SIG-M5 (cell line): ENCODE measurements at places on chromosomes 1 and 21.

- DNase-seq, result no peak
Observed at GRCh38 chr1:36092798-36093185, 4.1 kb downstream of the ADPRS start.

DNA sequence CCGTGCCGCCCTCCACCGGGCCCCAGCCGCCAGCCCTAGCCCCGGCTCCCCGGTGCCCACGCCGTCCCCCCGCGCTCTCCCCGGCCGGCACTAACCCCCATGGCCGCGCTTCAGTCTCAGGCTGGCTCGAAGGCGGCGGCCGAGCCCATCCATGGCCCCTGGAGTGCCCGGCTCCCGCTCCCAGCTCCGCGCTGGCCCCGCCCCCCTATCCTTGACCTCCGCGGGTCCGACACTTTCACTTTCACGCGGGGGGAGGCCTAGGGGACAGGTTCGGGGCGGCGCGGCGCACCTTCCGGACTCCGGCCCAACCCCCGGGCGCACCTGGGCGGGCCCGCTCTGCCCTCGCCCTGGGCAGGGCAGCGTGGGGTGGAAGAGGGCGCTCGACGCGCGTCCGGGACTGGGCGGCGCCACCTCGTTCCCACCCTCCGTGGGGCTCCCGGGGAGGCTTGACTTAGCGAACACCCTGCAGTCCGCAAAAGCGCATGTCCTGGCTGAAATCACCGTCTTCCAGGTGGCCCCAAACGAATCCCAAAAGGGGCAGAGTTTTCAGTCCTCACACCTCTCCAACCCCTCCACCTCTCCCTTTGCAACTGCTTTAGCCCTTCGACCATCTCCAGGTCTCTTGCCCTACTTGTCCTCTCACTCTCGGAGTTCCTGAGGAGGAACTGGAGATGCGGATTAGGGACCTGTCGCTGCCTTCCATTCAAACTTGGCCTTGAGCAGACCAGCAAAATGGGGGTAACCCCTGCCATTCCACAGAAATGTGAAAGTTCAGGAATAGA is 3.9 kb upstream of the DENND2D start:
- DNase-seq, result no peak

DNA sequence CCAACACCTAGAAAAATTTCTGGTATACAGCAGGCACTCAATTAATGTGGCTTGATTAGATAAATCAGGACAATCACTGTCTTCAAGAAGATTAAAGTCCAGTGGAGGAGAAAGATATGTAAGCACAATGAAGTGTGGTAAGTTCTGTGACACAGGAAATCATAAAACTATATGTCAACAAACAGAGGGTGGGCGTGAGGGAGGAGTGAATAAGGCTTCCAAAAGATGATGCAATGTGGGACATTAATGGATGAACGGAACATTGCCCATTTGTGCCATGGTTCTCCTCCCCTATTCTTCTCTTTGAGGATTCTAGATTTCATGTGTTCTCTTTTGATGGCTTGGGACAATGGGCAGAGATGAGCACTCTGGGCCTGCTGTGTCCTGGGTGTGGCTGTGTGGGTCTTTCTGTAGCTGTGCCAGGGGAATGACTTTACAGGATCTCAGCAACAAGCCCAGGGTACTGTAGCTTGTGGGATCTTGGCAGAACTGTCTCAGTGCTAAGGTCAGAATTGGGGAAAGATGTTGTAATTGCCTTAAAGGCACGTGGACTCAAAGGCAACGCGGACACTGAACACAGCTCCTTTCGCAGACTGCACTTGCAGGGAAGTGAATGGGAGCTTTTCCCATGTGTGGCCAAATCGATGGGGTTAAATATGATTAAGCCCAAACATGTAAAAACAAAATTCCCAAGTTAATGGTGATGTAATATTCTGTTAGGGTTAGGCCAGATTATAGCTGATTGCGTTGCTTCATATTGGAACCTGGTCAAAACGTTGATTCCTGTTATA is 366.9 kb downstream of the TGFB2 start:
- DNase-seq, result no peak

- no peak for DNase-seq
Observed at GRCh38 chr1:160007577-160008200, 24.1 kb downstream of the PIGM start.

GRCh38 chr21:15627011-15627410 is 102.8 kb upstream of the USP25 start:
- no peak for DNase-seq

DNA sequence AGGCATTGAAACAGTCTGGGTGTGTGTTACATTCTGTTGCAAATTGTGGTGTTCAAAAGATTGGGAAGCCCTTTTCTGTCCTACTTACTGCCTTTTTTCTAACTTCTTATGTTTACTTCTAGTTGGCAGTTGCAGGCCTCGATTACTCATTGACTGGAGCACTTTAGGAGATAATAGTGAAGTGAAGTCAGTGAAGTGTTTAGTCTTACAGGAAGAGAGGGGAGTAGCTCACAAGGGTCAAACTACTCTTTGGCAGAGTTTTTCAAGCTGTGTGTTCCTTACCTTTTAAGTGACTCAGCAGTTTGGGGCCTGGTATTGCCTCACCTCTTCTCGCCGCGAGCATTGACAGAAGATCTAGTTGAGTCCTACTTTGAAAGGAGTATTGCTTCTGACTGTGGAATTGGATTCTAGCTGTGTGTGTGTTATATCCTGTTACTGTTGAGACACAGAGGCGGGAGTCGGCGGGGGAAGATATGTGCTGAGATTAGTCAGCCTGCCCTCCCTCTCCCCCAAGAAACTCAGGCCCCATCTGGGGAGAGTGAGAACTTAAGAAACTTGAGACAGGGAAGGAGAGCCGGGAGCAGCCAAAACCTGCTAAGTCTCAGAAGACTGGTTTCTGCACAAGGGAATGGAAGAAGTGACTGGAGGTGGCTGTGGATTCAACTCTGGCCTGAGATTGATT is 19.3 kb downstream of the AHCYL1 start:
- peak; percentile 62 for DNase-seq

GRCh38 chr1:61175976-61176375 is 93.6 kb downstream of the NFIA start:
- no peak for DNase-seq

DNA sequence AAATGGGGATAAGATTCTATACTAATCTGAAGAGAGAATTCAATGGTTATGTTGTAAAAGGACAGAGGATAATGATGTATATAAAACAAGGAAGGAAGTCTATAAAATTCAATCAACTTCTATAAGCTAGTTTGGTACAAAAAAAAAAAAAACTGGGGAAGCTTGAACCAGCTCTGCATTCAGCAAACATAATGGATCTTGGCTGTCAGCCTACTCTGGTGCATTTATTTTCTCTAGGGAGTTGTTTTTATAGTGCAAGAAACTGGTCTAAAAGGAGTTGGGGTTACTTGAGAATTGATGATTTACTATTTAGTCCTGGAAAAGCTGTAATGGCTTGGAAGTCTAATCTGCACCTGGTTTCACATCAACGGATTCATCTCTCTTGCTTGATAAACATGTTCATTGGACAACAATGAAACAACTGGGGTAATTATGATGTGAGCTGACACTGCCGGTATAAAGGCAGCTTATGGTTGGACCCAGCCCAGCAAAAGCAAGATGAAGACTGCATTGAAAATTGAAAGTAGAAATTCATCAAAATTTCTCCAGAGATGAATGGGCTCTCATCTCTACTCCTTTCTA is 199.4 kb upstream of the NRIP1 start:
- no peak for DNase-seq

GRCh38 chr1:186899977-186900376 is 71.2 kb downstream of the PLA2G4A start:
- no peak for DNase-seq

- DNase-seq, result no peak
Observed at GRCh38 chr1:174724219-174724618, 275.5 kb upstream of the CACYBP start.

DNA sequence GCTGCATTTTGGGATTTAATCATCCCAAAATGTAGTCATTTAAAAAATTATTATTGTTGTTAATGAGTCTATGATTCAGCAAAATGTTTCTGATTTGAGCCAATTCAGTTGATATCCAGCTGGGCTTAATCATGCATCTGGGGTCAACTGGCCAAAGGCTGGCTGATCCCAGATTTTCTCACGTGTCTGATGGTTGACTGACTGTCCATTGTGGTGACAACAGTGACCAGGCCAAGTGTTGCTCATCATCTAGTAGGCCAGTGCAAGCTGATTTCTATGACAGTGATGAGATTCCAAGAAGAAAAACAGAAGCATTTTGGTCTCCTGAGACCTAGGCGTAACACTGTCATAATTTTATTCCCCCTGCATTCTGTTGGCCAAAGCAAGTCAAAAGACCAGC is 80.1 kb upstream of the ZC3H11B start:
- DNase-seq, result no peak

DNA sequence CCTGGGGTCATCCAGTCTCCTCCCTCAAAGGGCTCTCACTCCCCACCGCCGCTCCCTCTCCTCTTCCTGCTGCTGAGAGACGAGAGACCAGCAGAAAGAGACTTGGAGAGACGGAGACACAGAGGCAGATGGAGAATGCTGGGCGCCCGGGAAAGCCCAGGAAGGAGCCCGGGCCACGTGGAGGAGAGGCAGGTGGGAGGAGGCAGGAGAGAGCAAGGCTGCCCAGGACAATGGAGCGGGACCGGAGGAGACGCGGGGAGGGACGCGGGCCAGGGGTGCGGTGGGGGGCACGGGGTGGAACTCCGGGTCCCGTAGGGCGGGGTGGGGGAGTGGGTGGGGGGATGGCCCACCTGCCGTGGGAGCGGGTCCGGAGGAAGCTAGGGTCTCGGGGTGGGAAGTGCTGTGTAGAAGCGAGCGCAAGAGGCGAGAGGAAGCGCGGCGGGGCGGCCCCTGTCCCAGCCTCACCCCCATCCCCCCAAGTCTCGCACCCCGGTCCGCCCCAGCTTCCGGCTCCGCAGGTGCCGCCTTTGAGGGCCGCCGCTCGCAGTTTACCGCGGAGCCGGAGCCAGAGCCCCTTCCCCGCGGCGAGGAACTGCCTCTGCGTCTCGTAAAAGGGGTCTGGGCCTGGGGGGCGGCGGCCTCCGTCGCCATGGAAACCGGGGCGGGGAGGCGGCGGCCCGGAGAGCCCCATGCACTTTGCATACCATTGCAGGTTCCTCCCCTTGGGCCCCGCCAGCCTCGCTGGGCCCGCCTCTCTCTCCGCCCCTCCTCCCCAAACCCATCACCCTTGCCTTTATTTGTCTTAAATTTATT is 11.7 kb upstream of the EPHA2 start:
- no peak for DNase-seq

GRCh38 chr1:43995984-43996732 is 4.8 kb downstream of the CCDC24 start:
- no peak for DNase-seq

GRCh38 chr1:222263791-222264190 is 284.1 kb downstream of the HHIPL2 start:
- DNase-seq, result no peak

GRCh38 chr1:12528021-12528852 is 89.8 kb downstream of the DHRS3 start:
- no peak for DNase-seq

DNA sequence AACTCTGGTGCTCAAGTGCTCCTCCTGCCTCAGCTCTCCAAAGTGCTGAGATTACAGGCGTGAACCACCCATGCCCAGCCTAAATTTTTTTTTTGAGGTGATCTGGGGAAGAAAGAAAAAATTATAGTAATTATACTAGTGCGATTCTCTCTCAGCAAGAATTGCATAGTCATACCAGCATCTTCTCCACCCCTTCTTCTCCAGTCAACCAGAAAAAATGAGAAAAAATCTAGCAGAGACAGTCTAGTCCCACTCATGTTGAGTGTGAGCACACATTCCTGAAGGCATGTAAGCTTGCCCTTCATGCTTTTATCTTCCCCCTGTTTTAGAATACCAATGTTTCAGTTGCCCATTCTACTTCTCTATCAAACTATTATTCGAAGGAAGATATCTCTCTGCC is 207.6 kb downstream of the S1PR1 start:
- no peak for DNase-seq
